ENCODE measurements at places on chromosomes 11 and 22.

DNA sequence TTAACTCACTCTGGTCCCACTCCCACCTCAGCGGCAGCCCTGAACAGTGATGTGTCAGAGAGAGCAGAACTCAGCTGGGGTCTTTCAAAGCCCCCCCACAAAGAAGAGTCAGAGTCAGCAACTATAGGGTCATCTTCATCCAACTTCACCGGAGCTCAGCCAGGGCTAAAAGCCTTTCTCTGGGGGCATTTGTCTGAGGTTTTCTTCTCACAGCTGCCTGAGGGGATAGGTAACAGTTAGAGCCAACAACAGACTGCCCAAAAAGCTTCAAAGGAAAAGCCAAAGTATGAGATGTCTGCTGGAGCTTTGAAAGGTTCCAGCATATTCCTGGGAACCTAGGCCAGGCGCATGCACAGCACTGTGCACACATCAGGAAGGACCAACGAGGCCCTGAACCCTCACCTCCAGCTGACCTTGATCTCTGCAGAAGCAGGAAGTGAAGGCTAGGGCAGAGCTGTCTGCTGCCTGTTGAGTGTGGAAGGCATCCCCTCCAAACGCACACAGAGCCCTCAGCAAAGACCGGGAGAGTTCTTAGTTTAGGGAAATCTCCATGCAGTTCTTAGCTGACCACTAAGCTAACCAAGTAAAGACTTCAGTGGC lies 28.1 kb upstream of the COMT start:
- DNase-seq: no peak

- no peak for DNase-seq
Measured at GRCh38 chr11:20670932-20671403, 1.6 kb downstream of the NELL1 start.

- no peak for DNase-seq
Measured at GRCh38 chr11:119267645-119268044, 49.3 kb downstream of the MCAM start.

GRCh38 chr11:113472471-113472870 lies 2.7 kb downstream of the DRD2 start:
- no peak for DNase-seq

DNA sequence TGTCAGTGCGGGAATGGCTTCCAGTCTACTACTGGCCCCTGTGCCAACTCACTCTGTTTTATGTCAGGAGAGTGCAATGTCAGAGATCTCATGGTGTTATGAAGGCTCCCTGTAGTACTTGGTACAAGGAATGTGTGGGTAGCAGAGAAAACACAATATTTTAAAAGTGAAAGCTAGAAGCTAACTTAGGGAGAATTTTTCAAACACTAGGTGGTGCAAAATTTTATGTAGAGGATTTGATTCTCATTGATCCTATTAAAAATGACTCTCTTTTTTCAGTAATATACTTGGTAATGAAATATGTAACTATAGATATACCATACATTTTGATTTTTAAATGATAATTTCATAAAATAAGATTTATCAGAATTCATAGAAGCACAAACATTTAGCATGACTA lies 134.7 kb downstream of the JRKL start:
- no peak for DNase-seq

DNA sequence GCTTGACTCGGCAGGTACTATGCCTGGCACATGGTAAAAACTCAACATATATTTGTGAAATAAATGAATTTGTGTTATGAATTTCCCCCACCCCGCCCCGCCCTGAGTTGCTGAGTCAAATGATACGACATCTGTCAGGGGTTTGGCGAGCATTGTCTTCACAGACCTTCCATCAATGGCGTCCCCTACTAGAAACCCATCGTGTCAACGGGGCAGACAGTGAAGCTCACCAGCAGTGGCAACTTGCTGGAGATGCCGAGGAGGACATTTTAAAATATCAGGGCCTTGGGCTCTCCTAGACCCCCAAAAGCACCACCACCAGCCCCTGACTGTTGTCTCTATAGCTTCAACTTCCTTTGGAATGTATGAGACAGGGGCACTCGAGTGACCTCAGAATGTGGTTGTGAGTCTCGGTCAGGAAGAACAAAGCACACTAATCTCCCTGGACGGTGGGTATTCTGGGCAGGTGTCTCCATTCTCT lies 761 bp upstream of the NXF1 start:
- DNase-seq: no peak
